Effector memory CD8-positive, alpha-beta T cell (primary cell): ENCODE measurements at places on chromosomes 2 and 18.

- DNase-seq = no peak
Observed at GRCh38 chr2:36361396-36361795, 5.8 kb downstream of the CRIM1 start.

- no peak for DNase-seq
Observed at GRCh38 chr2:120887320-120887697, 151.6 kb downstream of the GLI2 start.

DNA sequence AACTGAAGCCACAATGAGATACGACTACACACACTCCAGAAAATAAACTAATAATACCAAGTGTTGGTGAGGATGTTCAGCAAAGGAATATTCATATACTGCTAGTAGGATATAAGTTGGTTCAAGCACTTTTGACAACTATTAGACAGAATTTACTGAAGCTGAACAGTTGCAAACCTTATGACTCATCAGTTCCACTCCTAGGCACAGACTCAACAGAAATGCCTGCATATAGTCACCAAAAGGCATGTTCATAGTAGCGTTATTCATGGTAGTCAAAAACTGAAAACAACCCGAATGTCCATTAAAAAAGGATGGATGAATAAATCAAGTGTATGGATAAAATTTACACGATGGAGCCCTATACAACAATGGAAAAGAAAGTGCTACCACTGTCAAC, 232.0 kb downstream of the ANAPC1 start:
- no peak for DNase-seq

DNA sequence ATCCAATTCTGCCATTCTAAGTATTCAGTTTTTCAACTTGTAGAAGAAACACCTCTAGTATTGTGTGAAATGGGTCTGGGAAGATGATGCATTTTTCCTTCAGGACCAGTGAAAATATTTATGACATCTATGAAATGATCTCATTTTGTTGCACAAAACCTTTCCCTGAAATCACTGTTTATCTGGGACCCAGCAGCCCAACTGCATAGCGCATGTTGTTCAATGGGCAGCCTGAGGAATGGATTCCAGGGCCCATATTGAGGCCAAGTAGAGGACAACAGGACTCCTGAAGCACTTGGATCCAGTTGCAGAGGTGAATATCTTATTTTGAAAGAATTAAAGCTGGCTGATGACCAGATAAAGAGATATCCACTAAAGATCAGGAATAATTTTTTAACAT, 7.3 kb downstream of the RBMS1 start:
- no peak for DNase-seq

- no peak for DNase-seq
Observed at GRCh38 chr2:71813807-71814470, 333.7 kb downstream of the CYP26B1 start.

DNA sequence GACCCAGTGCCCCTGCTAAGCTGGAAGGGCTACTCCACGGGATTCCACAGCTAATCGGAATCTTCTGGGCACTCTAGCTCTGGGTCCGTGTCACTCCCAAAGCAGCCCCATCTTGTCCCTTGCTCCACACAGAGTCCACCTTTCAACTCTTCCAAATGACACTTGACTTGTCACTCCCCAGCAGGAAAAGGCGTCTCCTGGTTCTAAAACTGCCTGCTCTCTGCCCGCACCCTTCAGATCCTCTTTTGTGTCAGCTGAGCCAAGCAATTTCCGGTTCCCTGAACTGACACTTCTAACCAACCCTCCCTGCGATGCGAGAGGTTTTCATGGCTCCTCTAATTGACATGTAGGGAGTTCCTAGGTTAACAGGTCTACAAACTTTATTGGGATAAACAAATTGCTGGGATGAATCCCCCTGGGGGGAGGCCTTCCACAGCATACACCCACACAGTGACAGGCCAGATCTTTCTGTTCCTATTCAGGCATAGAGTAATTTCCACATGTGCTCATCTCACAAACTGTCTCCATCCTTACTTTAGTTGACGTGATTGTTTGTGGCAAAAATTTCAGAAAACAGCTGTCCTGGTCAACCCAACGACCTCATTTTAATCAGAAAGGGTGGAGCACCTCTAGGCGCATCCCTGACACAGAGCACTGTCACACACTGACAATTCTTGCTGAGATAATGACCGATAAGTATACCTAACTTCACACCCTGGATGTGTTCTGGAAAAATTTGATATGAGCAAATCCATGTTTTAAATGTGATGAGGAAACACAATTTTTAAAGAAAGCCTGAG, 104.9 kb downstream of the RBMS1 start:
- peak; percentile 20 for DNase-seq

- no peak for DNase-seq
Observed at GRCh38 chr18:75134611-75134975, 74.3 kb downstream of the PTGR3 start.

DNA sequence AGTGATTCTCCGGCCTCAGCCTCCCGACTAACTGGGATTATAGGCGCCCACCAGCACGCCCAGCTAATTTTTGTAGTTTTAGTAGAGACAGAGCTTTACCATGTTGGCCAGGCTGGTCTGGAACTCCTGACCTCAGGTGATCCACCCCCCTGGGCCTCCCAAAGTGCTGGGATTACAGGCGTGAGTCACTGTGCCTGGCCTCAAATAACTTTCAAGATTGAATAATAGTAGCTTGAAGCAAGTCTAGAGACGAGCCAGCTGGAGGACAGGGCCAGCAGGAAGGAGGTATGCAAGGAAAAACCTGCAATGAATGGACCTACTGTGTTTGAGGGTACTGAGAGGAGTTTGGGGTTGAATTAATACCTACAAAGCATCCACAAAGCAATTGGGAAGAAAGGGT, 87.5 kb downstream of the MSH2 start:
- DNase-seq = no peak

DNA sequence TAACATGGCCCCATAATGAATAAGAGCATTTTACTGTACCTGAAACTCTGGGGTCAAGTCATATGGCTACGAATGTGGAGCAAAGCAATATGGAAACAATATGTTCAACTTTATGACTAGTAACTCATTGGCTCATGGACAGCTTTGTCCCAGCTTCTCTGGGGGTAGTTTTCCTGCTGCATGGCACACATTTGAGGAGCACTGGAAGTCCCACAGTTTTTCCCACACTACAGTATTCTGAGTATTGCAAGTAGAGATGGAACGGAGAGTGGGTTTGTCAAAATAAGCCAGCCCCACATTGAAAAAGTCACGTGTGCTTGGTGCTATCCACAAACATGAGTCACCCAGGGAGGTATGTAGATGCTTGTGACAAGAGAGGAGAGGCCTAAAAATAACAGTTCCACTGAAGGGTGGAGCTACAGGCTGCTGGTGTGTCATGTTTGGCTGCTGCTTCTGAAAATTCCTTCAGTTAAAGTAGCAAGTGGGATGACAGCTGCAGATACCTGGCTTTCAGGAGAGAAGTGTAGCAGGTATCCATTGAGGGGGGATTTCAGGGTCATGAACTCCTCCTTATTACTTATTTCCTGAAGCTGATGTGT, 48.2 kb upstream of the CTAGE1 start:
- peak; percentile 41 for DNase-seq

DNA sequence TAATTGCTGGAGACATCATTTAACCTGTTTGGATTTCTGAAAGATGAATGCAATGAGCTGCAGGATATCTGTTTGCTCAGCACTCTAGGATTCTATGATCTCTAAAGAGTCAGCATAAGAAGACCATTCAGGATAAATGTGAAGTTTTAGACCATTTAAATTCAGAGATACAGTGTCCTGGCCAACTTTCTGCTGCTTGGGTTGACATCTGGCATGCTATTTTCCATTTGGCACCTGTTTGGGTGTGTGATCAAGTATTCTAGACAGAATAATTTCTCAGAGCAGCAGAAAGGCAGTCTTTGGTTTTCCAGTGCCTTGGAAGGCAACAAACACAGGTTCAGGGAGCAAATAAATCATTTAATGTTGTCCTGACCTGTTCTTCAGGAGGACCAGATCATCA, 144.8 kb upstream of the NDUFV2 start:
- no peak for DNase-seq

DNA sequence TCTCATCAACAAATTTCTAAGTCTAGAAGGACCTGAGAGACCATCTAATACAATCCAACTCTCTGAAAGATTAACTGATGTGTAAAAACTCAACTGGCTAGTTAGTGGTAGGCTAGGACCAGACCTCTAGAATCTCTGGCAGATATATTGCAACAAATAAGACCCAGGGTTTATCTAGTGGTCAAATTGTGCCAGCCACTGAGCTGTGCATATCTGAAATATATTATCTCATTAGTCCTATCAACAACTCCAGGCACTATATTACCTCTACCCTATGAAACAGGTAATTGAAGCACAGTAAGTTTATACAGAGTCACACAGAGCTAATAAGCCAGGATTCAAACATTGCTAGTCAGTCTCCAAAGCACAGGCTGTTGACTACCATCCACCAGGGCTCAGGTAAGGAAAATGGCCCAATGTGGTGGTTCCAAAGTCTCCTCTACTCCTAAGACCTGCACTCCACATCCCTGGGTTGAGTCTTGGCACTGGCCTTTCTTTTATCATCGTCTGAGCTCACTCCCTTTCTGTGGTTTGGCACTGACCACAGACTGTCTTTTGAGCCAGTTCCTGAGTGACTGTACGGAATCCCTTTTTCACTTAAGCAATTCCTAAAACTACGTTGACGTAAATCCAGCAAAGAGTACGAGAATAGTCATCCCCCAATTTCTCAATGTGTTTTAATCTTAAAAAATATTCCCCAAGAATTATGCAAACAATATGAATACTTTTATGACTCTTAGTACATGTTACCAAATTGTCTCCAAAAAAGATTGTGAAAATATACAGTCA, 11.9 kb upstream of the PID1 start:
- DNase-seq = no peak

DNA sequence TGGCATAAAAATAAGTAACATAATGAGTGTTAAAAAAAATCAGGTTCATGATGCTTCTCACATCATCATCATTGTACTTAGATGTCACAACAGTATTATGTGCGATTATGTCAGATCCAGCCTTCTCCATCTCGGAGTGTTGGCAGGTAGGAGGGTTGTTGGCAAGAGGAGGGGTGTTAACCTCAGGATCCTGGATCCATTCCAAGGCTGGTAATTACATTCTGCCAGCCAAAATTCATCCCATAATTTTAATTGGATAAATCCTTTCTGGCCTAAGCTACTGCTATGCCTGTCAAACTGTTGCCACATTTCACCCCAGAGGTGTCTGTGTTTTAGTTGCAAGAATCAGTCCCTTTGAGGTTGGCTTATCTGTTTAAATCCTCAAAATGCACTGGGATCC, 891 bp upstream of the FTCDNL1 start:
- no peak for DNase-seq

DNA sequence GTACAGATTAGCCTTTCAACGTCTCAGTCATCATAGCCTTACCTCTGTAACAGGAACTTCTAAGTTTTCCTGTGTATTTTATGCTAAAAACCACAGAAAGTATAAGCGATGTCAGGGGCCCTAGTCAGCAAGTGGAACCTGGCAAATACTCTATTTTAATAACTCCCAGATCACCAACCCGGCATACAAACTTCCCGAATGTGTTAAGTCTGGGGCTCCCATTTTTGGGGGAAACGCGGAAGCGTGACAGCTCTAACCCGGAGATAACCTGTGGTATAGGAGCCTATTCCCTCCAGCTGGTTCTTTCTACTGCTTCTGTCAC, 574 bp downstream of the NIFK start:
- DNase-seq = no peak

GRCh38 chr2:232779934-232780333, 3.6 kb upstream of the KCNJ13 start:
- DNase-seq = no peak

GRCh38 chr2:138601458-138602165, 100.0 kb downstream of the SPOPL start:
- no peak for DNase-seq

- DNase-seq = peak; percentile 18
Observed at GRCh38 chr2:151437630-151438029, 27.9 kb downstream of the RIF1 start.

DNA sequence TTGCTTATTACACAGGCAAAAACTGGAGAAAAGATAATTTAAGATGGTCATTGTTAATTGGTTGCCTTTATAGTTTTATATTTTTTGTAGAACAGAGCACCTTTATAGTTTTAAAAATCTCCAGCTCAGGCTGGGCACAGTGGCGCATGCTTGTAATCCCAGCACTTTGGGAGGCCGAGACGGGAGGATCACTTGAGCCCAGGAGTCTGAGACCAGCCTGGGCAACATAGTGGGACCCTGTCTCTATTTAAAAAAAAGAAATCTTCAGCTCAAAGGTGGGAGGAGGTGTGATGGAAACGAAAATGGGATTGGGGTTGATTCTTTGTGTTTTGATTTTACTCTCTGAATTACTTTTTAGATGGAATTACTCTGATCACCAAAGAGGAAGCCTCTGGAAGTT, 85.4 kb downstream of the XRCC5 start:
- no peak for DNase-seq

- no peak for DNase-seq
Observed at GRCh38 chr2:65214843-65215242, 12.8 kb upstream of the ACTR2 start.

DNA sequence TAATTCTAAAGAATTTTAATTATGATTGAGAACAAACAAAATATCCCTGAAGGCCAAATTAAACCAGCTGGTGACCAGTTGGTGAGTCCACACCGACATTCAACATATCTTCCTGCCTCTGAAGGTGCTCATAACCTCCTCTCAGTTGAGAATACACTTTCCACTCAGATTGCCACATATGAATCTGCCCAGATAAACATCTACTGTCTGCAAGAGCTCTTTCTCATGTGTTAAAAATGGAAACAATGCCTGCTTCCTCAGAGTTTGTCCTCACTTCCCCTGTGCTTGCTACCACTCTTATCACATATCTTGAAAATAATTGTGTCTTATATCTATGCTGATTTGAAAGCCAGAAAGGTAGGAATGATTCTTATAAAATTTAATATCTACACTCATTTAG, 177.7 kb upstream of the GULP1 start:
- no peak for DNase-seq

GRCh38 chr18:23237524-23238151, 102.4 kb downstream of the CABLES1 start:
- DNase-seq = no peak

DNA sequence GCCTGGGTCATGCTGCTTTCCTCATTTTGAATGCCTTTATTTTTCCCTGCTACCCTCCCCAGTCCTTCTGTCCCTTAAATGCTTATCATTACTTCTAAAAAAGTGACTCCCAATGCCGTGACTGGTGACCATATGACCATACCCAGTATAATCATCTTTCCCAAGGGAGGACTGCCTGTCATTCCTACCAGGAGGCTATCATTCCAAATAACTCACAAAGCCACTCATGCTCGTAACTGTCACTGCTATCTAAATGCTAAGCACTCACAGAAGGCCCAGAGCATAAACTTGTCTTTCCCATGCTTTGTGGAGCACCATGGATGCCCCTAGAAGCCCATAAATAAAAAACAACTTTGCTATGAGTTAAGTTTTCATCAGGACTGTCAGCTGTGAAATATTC, 38.7 kb upstream of the CREB1 start:
- no peak for DNase-seq

DNA sequence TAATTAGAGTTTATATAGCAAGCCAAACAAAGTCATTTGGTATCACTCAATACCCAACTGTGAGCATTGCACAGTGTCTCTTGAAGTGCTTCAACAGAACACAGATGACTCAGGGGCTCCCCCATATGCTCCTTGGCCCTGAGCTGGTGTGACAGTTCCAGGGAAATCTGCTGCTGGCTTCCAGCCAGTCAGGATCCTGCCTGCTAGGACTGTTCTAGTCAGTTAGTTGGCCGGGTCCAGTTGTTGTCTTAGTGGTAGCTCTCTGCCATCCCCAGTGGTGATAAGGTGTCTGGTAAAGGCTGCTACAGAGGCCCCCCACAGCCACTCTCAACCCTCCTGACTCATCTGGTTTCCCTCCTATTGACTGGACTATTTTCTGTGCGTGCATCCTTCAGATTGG, 100.3 kb downstream of the IRS1 start:
- DNase-seq = no peak
